Renal pelvis (tissue), 12 donors: ENCODE measurements at places on chromosomes 2 and 18. TPM values are rescaled to one million over a fixed set of nuclear protein-coding genes. Genes with fewer than 3 reads are reported as not detected.

- no peak for DNase-seq
Observed at GRCh38 chr18:48183613-48184012, 225.6 kb downstream of the ZBTB7C start.

DNA sequence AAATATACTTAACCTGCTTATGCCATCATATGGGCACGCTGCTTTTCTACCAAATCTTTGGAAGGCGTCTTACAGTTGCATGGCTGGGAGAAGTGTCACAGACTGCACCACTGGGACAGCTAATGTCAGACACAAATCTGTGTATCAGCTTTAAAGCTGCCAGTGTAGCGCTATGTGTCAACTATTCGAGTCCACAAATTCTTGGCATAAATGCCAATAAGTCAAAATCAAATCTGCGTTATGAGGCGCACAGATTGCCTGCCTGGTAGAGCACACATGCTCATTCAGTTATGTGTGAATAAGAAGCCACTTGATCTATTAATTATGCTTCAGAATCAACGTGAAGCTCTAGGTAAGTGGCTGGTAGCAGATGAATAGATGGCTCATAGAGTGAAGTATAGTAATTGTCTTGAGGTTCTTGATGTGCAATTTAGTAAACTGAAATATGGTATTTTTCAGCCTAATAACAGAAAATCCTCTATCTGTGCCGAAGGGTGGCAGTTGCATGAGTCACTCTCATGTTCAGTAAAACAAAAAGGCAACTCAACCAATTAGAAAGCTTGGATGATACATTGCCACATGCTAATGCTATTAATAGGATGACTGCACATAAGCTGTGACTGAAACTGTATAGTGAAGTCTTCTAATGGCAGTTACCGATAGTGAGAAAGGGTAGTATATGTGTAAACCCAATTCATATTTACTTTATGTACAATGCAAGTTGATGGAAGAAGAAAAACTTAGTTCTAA is 52.0 kb downstream of the DCC start:
- no peak for DNase-seq

DNA sequence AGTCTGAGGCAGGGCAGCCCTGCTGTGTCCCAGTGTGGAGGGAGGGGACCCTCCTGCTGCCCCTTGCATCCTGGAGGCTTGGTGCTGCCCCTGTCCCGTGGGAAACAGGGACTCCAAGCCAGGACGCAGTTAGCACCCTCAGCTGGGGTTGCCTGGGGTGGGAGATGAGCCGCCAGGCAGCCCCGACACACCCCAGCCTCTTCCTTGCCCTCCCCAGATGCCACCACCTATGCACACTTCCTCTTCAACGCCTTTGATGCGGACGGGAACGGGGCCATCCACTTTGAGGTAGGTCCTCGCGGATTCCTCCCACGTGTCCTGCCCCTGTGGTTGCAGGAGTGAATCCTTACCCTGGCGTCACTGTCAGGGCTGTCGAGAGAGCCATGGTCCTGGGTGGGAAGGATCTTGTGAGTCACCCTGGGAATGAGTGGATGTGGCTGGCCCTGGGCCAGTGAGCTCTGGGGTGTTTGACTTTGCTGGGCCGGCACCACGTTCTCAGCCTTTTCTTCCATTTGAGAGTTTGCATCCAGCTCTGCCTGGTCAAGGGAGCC is 27.5 kb upstream of the FAHD2A start:
- no peak for DNase-seq

- no peak for DNase-seq
Observed at GRCh38 chr2:183244300-183244844, 120.1 kb downstream of the NUP35 start.

DNA sequence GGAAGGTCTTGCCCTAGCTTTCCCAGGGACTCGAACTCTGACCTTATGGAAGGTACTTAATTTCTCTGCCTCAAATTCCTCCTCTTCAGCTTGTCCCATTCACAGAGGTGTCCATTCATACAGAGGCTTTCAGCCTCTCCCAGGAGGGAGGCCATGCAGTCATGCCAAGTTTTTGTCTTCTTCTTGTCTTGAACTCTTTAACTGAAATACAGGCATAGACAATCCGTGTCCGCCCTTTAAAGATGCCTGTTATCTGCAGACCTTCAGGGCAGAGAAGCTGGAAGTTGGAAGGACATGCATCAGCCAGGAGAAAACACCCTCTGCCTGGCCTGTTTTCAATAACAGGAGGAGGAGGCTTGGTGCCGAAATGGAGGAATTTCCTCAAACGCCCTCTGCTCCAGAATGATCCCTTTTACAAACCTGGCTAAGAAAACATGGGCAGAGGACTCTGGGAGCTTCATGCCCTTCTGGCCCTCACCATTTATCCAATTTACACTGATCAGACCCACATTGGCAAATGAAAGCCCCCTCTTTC is 308.3 kb downstream of the MYCN start:
- no peak for DNase-seq

DNA sequence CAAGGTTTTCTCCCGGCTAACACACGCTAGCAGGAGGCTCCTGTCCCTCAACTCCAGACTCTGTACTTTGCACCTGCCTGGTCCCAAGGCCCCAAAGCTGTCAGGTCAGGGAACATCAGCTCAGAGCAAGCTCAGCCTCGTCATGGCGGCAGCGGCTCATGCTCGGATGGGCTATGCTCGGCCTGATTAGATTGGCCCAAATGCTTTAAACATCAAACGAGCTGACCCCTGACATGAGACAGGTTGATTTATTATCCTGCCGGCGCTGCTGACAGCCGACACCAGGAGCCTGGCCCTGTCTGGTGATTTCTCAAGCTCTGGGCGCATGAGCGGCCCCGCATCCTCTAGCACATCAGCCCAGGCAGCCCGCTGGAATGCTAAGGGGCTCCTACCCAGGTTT is 436.4 kb downstream of the EIPR1 start:
- DNase-seq: peak; percentile 72

GRCh38 chr2:99181624-99182000 is 628 bp downstream of the MRPL30 start:
- no peak for DNase-seq

GRCh38 chr2:113137827-113138226 is 10.4 kb downstream of the IL1RN start:
- DNase-seq: no peak

- DNase-seq: no peak
Observed at GRCh38 chr2:223578846-223579245, 23.3 kb downstream of the SCG2 start.

GRCh38 chr18:47244086-47244485 is 7.4 kb downstream of the SKOR2 start:
- no peak for DNase-seq

GRCh38 chr2:30706534-30707303 is 100.5 kb downstream of the CAPN13 start:
- peak; percentile 48 for DNase-seq

DNA sequence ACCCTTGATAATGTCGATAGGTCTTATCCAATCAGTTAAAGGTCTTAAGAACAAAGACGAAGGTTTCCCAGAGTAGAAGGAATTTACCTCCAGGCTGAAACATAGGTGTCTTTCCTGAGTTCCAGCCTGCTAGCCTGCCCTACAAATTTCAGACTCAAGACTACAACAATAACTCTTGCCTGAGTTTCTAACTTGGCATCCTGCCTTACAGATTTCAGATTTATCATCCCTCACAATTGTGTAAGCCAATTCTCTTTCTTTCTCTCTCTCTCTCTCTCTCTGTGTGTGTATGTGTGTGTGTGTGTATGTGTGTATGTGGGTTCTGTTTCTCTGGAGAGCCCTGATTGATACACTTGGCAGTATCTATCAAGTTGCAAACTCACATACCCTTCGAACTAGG is 37.2 kb upstream of the B4GALT6 start:
- no peak for DNase-seq

DNA sequence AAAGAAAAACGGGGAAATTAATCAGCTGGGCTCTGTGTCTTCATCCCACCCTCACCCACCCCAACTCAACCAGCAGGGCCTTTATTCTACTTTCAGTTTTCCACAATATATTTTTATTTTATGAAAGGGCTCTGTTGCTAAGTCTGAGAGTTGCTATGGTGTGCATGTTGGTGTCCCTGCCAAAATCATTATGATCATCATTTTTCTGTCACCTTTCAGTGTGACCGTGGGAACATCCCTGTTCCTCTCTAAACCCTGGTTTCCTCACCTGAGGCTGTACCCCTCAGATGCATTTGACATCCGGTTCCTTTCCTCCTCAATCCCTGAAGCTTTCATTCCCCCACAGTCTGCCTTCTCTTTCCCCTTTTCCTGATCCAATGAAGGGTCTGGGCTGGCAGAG is 180.5 kb downstream of the ZFP36L2 start:
- DNase-seq: no peak

The FSHR gene
- polyA plus RNA-seq: not detected

The IL1F10 gene
- not detected for polyA plus RNA-seq

The SERPINB3 gene
- not detected for polyA plus RNA-seq

The CXCR1 gene
- not detected for polyA plus RNA-seq

The DIPK1C gene
- 0.10 TPM for polyA plus RNA-seq

The UGT1A3 gene
- not detected for polyA plus RNA-seq

The ANKRD36B gene
- 29.9 TPM for polyA plus RNA-seq
